ENCODE measurements at places on chromosomes 2 and 18.

- no peak overlapping the region for H3K27ac ChIP-seq
- H3K27me3 ChIP-seq, result no peaks in the 10 kb centered on the region
- no peak overlapping the region for H3K4me3 ChIP-seq
- no peaks in the 10 kb centered on the region for H3K4me1 ChIP-seq
- no peaks in the 10 kb centered on the region for H3K36me3 ChIP-seq
Observed at GRCh38 chr18:44987371-44987770, 306.7 kb downstream of the SETBP1 start.

GRCh38 chr2:11674983-11675382 is 5.0 kb upstream of the NTSR2 start:
- no peak for DNase-seq
- H3K4me3 ChIP-seq, result no peak overlapping the region
- H3K27me3 ChIP-seq, result peaks cover 68% of the 10 kb centered on the region
- peaks cover 2% of the 10 kb centered on the region for H3K4me1 ChIP-seq
- no peak overlapping the region for H3K27ac ChIP-seq
- H3K36me3 ChIP-seq, result no peaks in the 10 kb centered on the region

DNA sequence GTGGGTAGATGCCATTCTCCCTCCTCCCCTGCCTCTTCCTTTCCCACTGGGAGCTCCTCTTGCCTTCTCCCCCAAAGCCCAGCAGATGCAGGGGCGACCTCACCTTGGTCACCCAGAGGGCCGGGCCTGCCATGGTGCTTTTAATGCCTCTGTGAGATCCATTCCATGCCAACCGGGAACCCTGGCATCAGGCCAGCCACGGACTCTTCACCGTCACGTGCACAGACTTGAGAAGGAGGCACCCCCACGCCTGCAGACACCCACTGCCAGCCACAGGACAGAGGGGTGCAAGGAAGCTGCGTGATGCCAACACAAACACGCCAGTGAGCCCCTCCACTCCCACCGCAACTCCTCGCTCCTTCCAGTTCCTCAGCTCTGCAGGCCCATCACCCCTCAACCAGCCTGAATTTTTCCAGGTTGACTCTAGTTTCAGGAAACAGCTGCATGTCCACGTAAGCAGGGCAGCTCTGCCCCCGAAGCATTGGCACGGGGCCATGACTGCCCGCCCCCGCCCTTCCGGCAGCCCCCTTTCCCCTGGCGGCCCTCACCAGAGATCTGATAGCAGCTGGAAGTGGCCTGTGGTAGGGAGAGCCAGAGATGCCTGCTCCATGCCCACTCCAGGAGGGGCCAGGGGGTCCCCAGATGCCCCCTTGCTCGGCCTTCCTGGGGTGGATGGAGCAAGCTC is 50.8 kb downstream of the DNMT3A start:
- H3K36me3 ChIP-seq, result peaks cover 31% of the 10 kb centered on the region
- H3K4me1 ChIP-seq, result peaks cover 74% of the 10 kb centered on the region
- H3K27me3 ChIP-seq, result no peaks in the 10 kb centered on the region
- no peak for DNase-seq
- no peak overlapping the region for H3K4me3 ChIP-seq

DNA sequence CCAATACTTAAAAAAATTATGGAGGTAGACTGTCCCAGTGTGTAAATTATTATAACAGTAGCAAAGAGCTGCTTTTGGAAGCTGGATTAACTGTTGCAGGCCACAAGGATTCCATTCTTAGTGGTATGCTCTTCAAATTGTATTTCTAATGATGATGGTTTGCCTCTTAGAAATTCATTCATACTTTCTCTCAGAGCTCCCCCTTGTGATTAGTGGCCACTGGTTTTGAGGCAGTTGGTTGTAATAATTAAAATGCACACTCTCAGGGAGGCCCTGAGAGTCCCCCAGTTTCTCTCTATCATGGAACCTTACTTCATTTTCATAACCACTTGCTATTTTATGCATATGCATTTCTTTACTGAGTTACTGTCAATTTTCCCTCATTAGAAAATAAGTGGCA is 122.5 kb downstream of the PLA2R1 start:
- H3K4me1 ChIP-seq, result no peaks in the 10 kb centered on the region
- no peaks in the 10 kb centered on the region for H3K27me3 ChIP-seq
- DNase-seq, result no peak
- H3K4me3 ChIP-seq, result no peak overlapping the region
- no peak overlapping the region for H3K27ac ChIP-seq
- no peaks in the 10 kb centered on the region for H3K36me3 ChIP-seq

GRCh38 chr2:41180387-41180786 is 728.5 kb upstream of the SLC8A1 start:
- no peaks in the 10 kb centered on the region for H3K4me1 ChIP-seq
- no peak for DNase-seq
- no peak overlapping the region for H3K4me3 ChIP-seq
- no peaks in the 10 kb centered on the region for H3K36me3 ChIP-seq
- H3K27me3 ChIP-seq, result no peaks in the 10 kb centered on the region

GRCh38 chr2:10871978-10872377 is 39.8 kb upstream of the KCNF1 start:
- H3K4me1 ChIP-seq, result no peaks in the 10 kb centered on the region
- H3K27ac ChIP-seq, result no peak overlapping the region
- H3K27me3 ChIP-seq, result peaks cover 45% of the 10 kb centered on the region

DNA sequence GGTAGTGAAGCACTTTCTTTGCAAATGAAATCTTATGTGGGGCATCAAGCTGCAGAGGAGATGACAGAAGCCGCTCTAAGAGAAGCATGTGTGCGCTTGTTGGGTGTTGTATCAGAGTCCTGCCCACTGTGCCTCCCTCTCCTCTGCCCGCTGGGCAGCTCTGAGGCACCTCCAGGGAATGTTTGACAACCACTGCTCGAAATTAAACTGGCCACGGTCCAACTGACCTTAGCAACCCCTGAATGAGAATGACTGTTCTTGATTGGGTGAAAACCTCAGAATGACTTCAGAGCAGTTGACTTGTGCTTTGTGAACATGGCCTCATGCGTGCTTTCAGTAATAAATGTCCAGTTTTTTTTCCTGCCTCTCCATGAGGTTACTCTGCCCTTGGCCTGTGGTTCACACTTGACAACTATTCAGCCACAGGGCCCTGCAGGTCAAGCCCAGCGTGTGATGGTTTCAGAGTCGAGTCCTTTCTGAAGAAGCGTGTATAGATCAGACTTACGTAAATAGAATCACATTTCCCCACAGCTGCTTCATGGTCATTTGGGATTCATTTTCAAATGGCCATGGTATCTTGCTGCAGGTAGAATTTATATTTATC is 94.9 kb downstream of the SLC4A3 start:
- DNase-seq, result no peak
- no peaks in the 10 kb centered on the region for H3K4me1 ChIP-seq
- peaks cover 6% of the 10 kb centered on the region for H3K27me3 ChIP-seq
- no peak overlapping the region for H3K27ac ChIP-seq

GRCh38 chr2:54722641-54723040 is 821 bp upstream of the EML6 start:
- no peak overlapping the region for H3K27ac ChIP-seq
- H3K36me3 ChIP-seq, result no peaks in the 10 kb centered on the region
- DNase-seq, result no peak
- H3K4me3 ChIP-seq, result peak overlapping the region; percentile 84
- peaks cover 23% of the 10 kb centered on the region for H3K4me1 ChIP-seq
- H3K27me3 ChIP-seq, result peaks cover 57% of the 10 kb centered on the region

GRCh38 chr2:73008766-73009135 is 62.8 kb downstream of the SFXN5 start:
- no peak overlapping the region for H3K4me3 ChIP-seq
- no peaks in the 10 kb centered on the region for H3K36me3 ChIP-seq
- peaks cover 4% of the 10 kb centered on the region for H3K27me3 ChIP-seq
- no peaks in the 10 kb centered on the region for H3K4me1 ChIP-seq
- H3K27ac ChIP-seq, result no peak overlapping the region

DNA sequence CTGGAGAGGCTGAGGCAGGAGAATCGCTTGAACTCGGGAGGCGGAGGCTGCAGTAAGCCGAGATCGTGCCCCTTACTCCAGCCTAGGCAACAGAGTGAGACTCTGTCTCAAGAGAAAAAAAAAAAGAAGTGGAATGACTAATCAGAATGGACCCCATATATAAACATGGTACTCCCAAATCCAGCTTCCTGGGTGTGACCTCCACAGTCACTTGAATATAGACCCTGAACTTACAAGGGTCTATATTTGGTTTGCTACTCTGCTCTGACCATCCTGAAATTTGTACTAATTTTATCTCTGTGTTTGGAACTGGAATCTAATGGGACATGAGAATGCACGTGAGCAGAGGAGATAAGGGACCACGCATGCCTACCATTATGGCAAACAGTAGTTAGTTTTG is 275.0 kb downstream of the TNS1 start:
- H3K4me3 ChIP-seq, result no peak overlapping the region
- H3K27me3 ChIP-seq, result no peaks in the 10 kb centered on the region
- DNase-seq, result no peak
- H3K36me3 ChIP-seq, result no peaks in the 10 kb centered on the region
- H3K27ac ChIP-seq, result no peak overlapping the region

- no peak overlapping the region for H3K4me3 ChIP-seq
- H3K27me3 ChIP-seq, result peaks cover 26% of the 10 kb centered on the region
- no peak for DNase-seq
- no peak overlapping the region for H3K27ac ChIP-seq
Observed at GRCh38 chr2:100334929-100335328, 12.6 kb upstream of the LONRF2 start.

DNA sequence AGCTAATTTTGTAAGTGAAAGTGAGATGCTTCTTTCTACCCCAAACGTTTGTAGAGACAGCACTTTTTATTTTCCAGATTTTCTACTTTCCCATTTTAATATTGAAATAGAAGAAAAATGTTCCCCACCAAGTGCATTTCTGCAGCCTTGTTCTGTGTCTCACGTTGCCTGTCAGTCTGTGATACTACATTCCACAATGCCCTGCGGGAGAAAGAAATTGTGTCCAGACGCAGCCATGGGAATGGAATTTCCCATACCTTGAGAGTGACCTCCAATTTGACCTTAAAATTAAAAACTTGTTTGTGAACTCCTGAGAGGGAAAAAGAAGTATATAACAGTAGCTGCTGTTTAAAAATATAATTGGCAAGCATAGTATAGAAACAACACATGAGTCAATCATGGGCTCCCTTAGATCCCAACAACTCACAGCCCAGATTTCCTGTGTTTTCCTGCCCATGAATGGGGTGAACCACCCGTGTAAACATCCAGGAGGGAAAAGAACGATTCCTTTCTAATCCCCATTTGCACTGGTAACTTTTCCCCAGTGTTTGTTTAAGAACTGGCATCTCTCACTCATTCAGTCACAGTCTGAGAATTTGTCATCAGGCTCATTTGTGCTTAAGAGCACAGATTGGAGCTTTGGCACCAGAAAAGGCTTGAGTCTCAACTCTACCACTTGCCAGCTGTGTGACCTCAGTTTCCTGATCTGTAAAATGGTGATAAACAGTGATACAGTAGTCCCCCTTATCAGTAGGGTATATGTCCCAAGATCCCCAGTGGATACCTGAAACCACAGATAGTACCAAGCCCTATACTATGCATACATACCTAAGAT is 166.1 kb upstream of the ZNF521 start:
- H3K4me1 ChIP-seq, result no peaks in the 10 kb centered on the region
- no peaks in the 10 kb centered on the region for H3K27me3 ChIP-seq
- H3K36me3 ChIP-seq, result no peaks in the 10 kb centered on the region
- no peak for DNase-seq

DNA sequence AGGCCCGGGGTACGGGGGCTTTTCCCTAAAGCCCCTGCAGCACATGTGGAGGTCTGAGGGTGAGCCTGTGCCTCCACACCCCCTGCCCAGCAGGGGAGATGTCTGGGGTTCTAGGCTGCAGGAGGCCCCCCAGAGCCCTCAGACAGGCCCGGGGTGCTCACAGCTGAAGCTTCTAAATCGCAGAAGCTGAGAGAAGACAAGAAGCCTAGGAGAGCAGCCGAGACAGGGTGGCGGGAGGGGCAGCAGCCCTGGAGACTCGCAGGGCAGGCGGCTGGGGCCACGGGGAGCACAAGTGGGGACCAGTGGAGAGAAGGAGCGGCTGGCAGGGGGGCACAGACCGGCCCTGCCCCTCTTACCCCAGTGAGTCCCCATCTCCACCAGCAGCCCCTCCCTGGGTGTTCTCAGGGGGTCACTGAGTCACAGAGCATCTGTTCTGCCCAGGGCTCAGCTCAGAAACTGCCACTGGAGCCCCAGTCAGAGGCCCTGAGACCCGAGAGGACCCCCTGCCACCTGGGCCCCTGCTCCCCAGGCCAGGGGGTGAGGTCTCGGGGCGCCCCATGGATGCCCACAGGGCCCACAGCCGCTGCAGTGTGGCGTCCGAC is 26.1 kb downstream of the GPC1 start:
- peak; percentile 13 for DNase-seq
- H3K4me1 ChIP-seq, result no peaks in the 10 kb centered on the region
- peaks cover 24% of the 10 kb centered on the region for H3K27me3 ChIP-seq

- H3K36me3 ChIP-seq, result no peaks in the 10 kb centered on the region
- peaks cover 22% of the 10 kb centered on the region for H3K4me1 ChIP-seq
- H3K27me3 ChIP-seq, result no peaks in the 10 kb centered on the region
- H3K27ac ChIP-seq, result no peak overlapping the region
Observed at GRCh38 chr2:195320413-195320973, 336.5 kb upstream of the SLC39A10 start.

DNA sequence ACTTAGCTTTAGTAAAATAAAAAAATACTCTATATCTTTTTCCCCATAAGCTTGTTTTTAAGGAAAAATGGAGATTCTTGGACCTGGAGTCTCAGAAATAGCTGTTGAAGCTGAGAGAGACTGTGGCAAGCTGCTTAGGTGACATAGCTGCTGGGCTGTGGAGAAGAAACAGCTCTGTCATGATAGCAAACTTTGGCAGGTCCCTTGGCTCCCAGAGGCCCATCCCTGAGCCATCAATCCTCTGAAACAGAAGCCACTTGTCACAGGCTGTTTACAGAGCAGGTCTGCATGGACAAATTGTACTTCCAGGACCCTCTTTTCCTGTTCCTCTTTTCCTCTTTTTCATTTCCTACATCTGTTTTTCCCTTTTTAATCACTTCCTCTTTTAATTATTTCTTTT is 1370.1 kb upstream of the CRIM1 start:
- no peak overlapping the region for H3K4me3 ChIP-seq
- no peak for DNase-seq
- no peaks in the 10 kb centered on the region for H3K4me1 ChIP-seq
- H3K27me3 ChIP-seq, result no peaks in the 10 kb centered on the region

DNA sequence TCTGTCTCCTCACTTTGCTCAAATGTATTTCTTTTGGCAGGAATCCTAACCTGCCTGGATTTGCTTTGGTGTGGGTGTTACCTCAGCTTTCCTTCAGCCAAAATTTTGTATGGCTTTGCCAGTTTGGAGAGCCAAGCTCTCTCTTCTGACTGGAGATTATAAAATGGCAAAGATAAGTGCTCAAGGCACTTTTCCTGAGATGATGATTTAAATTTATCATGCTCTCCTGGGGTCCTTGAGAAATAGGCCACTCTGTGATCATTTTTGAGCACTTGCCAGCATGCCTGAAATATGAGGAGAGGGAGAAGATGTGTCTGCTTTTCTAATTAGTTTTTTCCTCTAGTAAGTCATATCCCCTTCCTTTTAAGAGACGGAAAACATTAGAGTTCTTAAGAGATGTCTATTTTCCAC is 683.0 kb downstream of the SLC4A3 start:
- no peaks in the 10 kb centered on the region for H3K4me1 ChIP-seq
- H3K27me3 ChIP-seq, result no peaks in the 10 kb centered on the region
- DNase-seq, result no peak
- no peak overlapping the region for H3K4me3 ChIP-seq

DNA sequence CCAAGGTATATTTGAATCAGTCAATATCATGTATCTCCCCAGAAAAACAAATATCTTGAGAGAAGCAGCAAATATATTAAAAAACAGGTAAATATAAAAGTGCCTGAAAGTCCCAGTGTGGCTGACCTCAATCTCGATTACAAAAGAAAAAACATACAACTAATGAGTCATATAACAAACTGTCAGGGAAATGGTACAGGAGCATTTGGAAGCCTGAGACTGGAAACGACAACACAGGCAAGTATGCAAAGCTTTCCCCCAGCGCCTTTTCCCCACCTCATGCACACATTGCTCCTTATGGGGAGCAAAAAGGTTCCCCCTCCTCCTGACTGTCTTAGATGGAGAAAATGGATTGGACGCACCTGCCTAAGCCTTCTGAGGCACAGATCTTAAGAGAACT is 230.7 kb downstream of the TMX3 start:
- H3K36me3 ChIP-seq, result no peaks in the 10 kb centered on the region
- H3K4me1 ChIP-seq, result no peaks in the 10 kb centered on the region
